NCI-H524 (cell line): ENCODE measurements at places on chromosomes 6 and 20.

- peak; percentile 16 for DNase-seq
Measured at GRCh38 chr6:124999105-124999764, 37.0 kb downstream of the RNF217 start.

DNA sequence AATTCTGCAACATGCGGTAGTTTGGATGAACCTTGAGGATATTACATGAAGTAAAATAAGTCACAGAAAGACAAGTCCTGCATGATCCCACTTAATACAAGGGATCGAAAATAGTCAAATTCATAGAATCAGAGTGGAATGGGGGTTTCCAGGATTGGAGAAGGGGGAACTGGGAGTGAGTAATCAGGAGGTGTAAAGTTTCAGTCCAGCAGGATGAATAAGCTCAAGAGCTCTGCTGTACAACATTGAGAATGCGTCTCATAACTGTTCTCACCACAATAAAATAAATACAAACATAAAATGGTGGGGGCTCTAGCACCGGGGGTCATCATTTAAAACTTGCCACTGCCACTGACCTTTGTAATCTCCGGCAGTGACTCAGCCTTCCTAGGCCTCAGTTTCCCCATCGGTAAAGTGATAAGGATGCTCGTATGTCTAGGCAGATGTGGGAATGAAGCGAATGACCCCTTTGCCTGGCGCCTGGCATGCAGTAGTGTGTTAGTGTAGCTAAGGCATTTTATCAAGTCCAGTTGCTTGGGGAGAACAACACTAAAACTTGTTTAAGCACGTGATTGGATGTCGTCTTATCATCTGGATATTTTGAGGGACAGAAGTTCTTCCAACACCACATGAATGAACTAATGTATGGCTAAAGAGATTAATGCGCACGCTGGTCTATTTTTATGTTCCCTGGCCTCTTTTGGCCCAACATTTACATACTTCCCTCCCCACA is 421.1 kb downstream of the QKI start:
- no peak for DNase-seq

DNA sequence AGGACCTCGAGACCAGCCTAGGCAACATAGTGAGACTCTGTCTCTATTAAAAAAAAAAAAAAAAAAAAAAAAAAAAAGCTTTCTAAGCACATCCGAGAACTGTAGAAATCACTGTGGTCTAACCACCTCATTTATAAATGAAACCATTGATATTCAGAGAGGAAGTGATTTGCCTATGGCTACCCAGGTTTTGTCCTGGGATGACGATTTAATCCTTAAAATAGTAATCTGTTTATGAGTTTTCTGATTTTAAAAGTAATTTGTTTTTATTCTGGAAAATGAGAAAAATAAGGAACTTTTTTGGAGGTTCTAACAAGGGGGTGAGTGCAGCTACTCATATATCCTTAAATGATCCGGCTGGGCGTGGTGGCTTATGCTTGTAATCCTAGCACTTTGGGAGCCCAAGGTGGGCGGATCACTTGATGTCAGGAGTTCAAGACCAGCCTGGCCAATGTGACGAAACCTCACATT is 6.5 kb upstream of the BTN3A2 start:
- no peak for DNase-seq

DNA sequence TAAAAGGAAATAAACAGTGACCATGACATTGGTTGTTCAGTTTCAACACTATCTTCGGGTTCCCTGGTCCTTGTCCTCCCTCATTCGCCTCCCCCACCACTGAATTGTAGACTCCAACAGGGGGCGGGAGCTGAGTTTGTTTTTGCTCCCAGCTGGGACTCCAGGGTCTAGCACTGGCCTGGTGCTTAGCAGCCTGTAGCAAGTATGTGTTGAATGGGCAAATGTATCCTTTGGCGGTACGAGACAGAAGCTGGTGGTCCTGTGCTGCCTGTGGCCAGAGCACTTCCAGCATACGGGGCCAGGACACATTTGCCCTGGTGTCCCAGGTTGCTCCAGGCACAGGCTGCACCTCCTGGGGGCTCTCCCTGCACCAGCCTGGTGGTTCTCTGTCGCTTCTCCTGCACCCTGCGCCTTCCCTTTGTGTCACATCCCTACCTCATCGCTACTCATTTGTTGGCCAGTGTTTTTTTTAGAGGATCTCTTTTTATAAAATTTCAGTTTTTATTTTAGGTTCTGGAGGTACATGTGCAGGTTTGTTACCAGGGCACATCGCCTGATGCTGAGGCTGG is 40.1 kb downstream of the PHACTR3 start:
- DNase-seq, result no peak

GRCh38 chr6:79650950-79651349 is 19.8 kb downstream of the SH3BGRL2 start:
- no peak for DNase-seq

GRCh38 chr6:52457096-52457495 is 37.0 kb downstream of the EFHC1 start:
- no peak for DNase-seq

DNA sequence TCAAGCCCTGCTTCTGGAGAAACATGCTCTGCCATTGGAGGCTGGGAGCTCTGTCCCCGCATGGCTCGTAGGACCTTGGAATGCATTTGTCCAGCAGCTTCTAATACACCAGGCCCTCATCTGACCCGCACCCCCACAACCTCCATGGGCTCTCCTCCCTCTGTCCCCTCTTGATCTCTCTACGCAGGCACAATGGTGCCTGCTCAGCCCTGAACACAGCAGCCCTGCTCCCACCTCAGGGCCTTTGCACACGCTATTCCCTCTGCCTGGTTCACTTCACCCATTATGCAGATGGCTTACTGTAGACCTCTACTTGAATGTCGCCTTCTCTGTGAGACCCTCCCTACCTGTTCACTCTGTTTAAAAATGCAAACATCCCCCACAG is 27.0 kb upstream of the PTGIS start:
- DNase-seq, result no peak
